ENCODE measurements at places on chromosomes 1 and 21.
A peak's percentile ranks its signal among the peaks of the same experiment; 100 is the strongest.

DNA sequence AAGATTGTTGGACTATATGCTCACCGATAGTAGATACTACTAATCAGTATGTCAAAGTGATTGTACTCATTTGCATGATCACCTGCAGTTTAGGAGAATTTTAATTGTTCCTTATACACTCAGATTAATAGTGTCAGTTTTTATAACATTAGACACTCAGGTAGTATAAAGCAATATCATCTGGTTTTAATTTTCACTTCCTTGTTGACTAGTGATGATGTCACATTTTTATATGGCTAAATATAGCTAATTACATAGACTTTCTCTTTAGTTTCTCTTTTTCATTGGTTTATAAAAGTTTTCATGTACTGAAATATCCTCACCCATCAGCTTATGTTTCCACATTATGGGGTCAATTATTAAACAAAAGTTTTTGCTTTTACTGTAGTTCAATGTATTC lies 1332.4 kb upstream of the ADGRL2 start:
- DNase-seq, result no peak

DNA sequence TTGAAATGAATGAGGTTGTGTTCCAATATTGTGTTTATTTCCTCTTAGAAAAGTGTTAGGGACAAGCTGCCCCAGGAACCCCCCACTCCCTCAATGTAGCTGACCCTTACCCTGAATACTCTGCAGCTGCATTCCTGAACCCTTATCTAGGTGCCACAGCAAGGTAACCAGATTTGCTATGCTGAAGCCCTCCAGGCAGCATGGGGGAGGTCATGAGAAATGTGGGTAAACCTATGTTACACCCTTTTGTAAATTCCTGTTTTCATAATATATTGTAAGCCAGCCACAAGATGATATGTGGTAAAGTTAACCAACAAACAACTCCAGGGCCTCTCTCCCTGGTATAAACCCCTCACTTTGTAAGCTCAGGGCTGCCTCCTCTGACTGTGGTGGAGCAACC lies 27.8 kb upstream of the CLDN8 start:
- DNase-seq, result no peak

- no peak for DNase-seq
Observed at GRCh38 chr1:214008791-214009422, 21.1 kb downstream of the PROX1 start.

GRCh38 chr1:180793451-180793850 lies 119.2 kb upstream of the KIAA1614 start:
- DNase-seq, result no peak

GRCh38 chr1:165161130-165161529 lies 195.4 kb downstream of the LMX1A start:
- no peak for DNase-seq

- DNase-seq, result no peak
Observed at GRCh38 chr1:157618190-157618589, 20.3 kb upstream of the FCRL4 start.

- no peak for DNase-seq
Observed at GRCh38 chr1:223810586-223810985, 35.2 kb downstream of the TP53BP2 start.

DNA sequence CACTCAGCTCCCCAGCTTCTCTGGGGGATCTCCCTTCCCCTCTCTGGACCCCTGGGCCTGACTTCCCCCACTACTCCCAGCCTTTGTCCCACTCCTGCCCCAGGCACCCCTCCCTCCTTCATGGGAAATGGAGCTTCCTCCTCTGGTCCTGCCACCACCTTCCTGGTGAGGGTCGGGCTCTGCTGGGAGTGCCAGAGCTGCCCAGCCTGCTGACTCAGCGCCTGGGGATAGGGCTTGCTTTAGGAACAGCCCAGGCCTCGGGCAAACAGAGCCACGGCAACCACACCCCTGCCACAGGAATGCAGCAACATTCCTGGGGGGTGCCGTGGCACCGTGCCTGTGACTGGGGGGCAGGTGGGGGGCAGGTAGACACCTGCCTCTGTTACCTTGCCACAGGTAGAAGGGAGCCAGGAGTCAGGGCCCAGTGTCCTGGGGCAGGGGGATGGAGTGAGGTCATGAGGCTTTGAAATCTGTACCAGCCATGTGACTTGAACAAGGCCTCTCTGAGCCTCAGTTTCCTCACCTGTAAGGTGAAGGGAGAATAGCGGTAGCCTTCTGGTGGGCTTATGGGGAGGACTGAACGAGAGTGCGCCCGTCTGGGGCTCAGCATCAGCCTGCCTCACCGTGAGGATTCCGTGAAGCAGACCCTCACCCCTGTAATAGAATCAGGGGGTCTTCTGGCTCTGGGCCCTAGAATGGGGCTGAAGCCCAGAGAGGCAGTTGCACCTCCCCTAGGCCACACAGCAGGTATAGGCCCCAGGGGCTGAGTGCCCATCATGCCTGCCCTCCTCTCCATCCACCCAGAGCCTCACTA lies 17.8 kb upstream of the EPHA2 start:
- peak; percentile 75 for DNase-seq

- no peak for DNase-seq
Observed at GRCh38 chr1:39269791-39270342, 65.4 kb downstream of the MACF1 start.

DNA sequence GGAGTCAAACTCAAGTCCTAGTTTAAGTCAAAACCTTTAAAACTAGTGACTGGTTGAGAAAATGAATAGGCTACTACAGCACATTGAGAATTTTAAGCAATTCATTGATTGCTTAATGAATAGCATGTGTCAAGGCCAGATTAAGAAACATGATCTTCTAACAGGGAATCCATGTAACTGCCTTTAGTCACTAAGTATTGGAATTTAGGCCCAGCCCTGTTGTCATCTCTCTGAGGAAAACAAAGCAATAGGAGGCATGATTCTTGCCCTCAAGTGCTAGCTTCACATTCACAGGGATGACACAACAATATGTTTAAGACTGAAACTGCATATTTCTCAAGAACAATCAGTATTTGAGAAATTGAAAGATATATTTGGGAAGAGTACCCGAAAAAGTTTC lies 70.0 kb upstream of the PTGS2 start:
- DNase-seq, result peak; percentile 12

GRCh38 chr1:224212618-224213061 lies 29.6 kb downstream of the DEGS1 start:
- no peak for DNase-seq

- no peak for DNase-seq
Observed at GRCh38 chr1:232009741-232010140, 383.2 kb downstream of the DISC1 start.
